ENCODE measurements at places on chromosomes 7 and 10.

DNA sequence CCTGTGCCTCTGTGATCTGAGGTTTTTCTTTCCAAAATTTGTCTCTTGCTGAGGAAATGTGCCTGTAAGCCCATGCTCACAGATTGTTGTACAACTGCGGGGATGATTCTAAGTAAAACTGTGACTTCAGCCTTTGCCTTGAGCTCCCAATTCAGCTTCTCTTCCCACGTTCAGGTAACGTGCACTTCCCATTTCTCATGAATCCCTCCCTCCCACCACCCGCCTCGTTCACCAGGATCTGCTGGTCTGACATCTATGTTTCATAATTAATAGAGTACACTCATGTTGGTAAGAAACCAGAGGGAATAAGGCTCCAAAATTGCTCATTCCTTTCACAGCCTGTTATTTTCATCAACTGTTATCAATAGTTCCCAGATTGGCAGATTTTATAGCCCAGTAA is 332.6 kb upstream of the TPK1 start:
- DNase-seq, result no peak

- no peak for DNase-seq
These were observed 139.6 kb downstream of the SKAP2 start for GRCh38 chr7:26724795-26725194.

DNA sequence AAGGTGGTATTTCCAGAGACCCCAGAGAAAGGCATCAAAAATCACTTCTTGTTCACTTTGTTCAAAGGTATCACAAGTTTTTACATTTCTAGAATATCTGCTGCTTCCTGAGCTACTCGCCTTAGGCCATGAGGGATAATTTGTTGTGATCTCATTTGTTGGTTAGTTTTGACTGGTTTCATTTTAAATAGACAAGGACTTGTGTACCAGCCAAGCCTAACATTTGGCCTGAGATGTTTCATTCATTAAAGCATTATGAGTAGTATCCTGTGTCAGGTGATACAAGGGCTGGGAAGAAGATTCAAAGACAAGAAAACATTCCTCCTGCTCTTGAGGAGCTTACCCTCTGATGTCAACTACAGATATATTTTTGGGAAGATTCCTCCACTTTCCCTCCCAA is 170.3 kb upstream of the FAM171A1 start:
- DNase-seq, result no peak

- no peak for DNase-seq
These were observed 46.1 kb downstream of the MPP7 start for GRCh38 chr10:28256776-28257175.

DNA sequence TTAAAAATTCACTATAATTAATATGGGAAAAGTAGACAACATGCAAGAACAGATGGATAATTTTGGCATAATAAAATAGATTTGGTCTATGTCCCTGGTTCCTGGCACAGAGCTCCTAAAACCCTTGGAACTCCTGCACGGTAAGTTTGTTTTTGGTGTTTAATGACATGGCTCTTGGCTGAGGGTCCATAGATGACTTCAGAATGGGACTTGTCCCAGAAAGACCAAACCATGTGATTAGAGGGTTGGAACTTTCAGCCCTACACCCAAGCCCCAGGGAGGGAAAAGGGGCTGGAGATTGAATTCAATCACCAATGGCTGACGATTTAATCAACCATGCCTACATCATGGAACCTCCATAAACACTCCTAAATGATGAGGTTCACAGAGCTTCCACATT is 12.6 kb upstream of the GSDME start:
- DNase-seq, result no peak
